GM12892 (cell line): ENCODE measurements at places on chromosomes 7 and 10.
A peak's percentile ranks its signal among the peaks of the same experiment; 100 is the strongest.

DNA sequence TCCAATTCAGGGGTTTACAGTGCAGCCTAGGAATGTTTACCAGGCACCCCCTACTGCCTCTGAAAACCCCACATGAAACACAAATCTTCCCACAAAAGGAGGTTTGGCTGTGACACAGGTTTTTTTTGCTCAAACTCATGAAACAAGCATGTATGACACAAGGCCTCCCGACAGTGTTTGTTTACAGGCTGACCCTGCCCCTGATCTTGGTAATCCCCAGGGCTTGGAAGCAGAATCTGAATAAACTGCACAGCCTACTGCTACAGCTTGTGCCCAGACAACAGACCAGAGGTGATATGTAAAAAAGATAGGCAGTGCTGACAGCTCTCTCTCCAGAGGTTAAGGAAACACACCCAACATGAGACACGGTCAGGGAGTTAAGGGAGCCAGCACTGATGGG, 184.2 kb downstream of the KMT2E start:
- DNase-seq: no peak

DNA sequence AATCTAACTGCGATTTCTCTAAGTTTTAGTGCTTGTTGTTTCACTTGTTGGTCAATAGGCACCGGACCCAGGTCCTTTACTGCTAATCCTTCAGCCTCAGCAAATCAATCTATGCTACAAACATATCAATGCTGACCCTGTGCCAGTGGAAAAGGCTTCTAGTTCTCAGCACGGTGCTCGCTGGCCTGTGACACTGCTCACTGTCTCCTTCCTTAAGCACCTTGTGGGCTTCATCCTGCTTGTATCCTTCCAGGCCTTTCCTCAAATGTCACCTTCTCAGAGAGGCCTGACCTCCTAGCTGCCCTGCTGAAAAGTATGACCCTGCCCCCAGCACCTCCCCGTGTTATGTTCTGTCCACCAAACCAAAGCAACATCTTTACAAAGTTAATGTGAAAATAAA, 201.2 kb upstream of the FRMD4A start:
- DNase-seq: no peak

DNA sequence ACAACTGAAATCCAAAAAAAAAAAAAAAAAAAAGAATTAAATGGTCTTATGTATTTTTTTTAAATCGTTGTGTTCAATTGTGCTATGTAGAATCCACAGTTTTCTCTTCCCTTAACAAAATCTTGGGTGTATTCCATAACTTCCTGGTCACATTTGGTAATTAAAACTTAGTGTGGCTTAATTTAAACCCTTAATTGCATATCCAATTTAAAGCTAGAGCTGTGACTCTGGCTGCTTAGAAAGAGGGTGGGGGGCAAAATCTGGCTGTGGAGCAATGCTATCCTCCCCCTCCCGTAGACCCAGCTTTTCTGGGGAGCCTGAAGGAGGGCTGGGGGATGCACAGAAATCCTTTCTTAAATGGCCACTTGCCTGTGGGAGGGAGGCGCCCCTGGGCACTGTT, 695.1 kb downstream of the INHBA start:
- no peak for DNase-seq

DNA sequence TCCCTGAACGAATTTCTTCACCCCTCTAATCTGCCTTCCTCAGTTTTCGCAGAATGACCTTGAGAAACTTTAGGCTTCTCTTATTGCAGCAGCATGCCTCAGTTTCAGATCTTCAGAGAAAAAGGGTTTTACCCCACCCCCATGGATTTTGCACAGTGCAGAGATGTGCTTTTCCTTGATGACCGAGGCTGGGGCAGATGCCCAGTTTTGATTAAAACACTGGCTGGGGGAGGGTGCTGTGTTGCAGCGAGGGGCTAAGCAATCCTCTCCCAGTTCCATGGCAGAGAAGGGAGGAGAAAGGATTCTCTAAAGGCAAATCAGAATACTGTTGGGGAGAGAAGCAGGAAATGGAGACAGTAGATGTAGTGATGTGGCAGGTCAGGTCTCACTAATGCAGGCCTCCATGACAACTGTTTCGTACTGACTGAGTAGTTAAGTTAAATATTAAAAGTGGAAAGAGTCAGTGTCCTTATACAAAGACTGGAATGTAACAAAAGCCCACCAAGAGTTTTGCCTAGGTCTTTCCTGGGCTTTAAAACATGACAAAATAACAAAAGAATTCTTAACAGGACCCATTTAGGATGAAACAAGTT, 50.8 kb upstream of the PDZD8 start:
- no peak for DNase-seq

DNA sequence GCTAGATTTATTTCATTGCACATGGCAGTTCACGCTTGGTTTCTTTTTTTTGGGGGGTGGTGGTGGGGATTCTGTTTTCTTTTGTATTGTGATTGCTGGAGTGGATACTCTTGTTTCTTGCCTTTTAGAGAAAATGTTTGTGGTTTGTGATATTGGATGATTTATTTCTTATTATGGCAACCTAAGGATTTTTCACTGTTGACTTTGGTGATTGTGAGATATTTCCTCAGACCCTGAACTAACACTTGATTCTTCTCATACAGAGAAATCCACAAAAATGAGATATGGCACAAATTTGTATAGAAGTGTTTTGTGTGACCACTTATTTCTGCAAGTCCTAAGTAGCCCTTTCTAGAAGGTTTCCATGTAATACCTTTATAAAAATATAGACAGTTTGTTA, 871.1 kb downstream of the LRMDA start:
- DNase-seq: no peak

DNA sequence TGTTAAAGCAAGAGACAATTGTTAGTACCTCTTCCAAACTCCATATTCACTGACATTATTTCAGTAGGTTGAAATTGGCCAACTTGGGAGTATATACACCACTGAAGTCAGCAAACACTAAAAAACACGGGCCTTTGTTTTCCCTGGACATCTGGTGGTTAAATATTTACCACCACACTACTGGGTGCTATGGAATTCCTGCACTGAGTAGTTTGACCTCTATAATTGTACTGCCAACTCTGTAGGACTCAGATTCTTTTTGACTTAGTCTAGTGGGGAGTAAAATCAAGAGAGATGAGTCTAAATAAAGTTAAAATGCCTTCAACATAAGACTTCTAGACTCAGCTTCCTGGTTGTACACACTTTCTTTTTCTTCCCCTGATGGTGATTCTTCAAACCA, 41.3 kb upstream of the TES start:
- DNase-seq: no peak

DNA sequence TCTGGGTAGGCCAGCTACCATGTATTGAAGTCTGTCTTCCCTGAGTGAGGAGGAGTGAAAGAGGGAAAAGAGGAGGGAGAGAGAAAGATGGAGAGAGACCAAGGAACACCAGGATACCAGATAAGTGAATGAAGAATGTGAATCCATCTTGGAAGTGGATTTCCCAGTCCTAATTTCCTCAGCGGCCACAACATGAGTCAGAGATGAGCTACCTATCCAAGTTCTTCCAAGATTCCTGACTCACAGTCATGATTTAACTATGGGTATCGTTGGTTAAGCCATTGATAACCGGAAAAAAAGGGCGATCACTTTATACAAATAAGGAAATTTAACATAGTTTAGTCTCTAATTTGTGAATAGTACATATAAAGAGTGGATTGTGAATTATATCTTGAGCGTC, 561.8 kb downstream of the ATRNL1 start:
- no peak for DNase-seq

DNA sequence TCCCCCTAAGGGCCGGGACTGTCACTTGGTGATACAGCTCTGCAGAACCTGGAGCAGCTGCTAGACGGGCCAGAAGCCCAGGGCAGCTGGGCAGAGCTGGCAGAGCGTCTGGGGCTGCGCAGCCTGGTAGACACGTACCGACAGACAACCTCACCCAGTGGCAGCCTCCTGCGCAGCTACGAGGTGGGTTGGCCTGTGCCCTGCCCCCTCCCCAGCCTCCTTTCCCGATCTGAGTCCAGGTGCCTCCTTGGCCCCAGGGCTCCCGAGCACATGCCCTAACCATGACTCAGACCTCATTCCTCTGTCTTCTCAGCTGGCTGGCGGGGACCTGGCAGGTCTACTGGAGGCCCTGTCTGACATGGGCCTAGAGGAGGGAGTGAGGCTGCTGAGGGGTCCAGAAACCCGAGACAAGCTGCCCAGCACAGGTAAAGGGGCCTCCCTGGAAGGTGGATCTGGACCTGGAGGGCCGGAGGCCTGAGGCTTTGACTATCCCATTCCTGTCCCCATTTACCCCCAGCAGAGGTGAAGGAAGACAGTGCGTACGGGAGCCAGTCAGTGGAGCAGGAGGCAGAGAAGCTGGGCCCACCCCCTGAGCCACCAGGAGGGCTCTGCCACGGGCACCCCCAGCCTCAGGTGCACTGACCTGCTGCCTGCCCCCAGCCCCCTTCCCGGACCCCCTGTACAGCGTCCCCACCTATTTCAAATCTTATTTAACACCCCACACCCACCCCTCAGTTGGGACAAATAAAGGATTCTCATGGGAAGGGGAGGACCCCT, 6.4 kb downstream of the NFKB2 start:
- DNase-seq: no peak

GRCh38 chr7:2974093-2974819, 69.4 kb downstream of the CARD11 start:
- DNase-seq: no peak

- DNase-seq: no peak
Measured at GRCh38 chr10:114962441-114962840, 24.4 kb downstream of the TRUB1 start.

DNA sequence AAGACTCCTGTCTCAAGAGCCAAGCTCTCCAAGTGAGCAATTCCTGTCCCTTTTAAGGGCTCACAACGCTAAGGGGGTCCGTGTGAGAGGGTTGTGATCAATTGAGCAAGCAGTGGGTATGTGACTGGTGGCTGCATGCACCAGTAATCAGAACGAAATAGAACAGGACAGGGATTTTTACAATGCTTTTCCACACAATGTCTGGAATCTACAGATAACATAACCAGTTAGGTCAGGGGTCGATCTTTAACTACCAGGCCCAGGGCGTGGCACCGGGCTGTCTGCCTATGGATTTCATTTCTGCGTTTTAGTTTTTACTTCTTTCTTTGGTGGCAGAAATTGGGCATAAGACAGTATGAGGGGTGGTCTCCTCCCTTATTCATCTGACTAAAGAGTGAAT, 54.9 kb upstream of the SP4 start:
- DNase-seq: no peak

GRCh38 chr7:5395246-5395645, 28.4 kb downstream of the TNRC18 start:
- DNase-seq: peak; percentile 8

GRCh38 chr7:4738711-4739527, 36.5 kb upstream of the AP5Z1 start:
- DNase-seq: no peak

GRCh38 chr7:44187636-44188416, 1.4 kb downstream of the GCK start:
- DNase-seq: no peak

- no peak for DNase-seq
Measured at GRCh38 chr10:62517252-62517651, 143.1 kb downstream of the ZNF365 start.

- DNase-seq: no peak
Measured at GRCh38 chr7:157521061-157521731, 184.4 kb downstream of the DNAJB6 start.

- no peak for DNase-seq
Measured at GRCh38 chr10:88342733-88343310, 240.3 kb downstream of the RNLS start.

- no peak for DNase-seq
Measured at GRCh38 chr10:113171662-113172061, 221.6 kb downstream of the TCF7L2 start.

DNA sequence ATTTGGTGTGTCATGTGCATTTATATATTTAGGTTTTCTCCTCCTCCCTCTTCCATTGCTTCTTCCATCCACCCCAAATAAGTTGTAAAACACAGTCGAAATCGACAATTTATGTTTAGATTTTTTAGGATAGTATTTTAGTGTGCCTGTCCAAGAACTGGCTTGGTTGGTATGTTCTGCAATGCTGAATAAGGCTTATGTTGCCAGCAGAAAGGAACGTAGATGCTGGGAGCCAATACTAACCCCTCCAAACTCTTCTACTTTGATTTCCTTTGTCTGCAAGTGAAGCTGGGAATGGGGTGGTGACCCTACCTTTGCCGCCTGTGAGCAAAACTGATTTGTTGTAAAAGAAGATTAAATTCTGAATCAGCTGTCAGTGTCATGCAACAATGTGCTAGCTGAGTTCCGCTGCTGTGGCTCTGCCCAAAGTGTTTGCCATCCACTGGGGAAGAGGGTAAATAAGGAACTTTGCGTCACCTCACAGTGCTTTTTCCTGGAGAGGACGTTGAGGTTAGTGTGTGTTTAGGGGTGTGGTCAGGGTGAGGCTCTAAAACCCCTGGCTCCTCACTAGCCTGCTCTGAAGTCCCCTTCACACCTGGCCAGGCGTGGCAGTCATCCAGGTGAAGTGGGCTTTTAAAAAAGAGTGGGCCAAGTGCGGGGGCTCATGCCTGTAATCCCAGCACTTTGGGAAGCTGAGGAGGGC, 44.4 kb downstream of the TACC2 start:
- DNase-seq: no peak

- no peak for DNase-seq
Measured at GRCh38 chr10:70673929-70674559, 1.7 kb downstream of the ADAMTS14 start.

- DNase-seq: no peak
Measured at GRCh38 chr10:1047937-1048336, 982 bp downstream of the IDI1 start.

GRCh38 chr7:105958012-105958411, 5.1 kb upstream of the CDHR3 start:
- DNase-seq: no peak

DNA sequence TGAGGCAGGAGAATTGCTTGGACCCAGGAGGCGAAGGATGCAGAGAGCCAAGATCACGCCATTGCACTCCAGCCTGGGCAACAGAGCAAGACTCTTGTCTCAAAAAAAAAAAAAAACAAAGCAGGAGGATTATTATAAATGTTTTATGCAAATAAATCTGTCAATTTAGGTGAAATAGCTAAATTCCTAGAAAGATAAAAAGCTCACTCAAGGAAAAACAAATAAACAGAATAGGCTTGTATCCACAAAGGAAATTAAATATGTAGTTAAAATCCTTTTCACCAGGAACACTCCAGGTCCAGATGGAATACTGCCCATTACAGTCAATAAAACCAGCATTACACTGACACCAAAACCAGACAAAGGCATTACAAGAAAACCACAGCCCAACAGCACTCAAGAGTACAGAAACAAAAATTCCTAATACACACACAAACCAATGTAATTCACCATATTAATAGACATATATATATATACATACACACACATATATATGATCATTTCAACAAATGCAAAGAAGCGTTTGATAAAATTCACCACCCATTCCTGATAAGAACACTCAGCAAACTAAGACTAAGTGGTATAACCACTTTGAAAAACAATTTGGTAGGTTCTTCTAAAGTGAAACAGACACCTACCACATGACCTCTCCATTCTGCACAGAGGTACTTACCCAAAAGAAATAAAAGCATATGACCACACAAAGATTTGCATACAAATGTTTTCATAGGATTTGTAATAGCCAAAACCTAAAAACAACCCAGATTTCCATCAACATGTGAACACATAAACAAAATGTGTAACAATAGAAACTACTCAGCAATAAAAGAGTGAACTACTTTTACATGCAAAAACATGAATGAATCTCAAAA, 38.8 kb downstream of the ABI1 start:
- no peak for DNase-seq
